ENCODE measurements at places on chromosomes 4 and X. TPM values are rescaled to one million over a fixed set of nuclear protein-coding genes. Genes with fewer than 3 reads are reported as not detected.

GRCh38 chr4:28548136-28548535 lies 1687.5 kb downstream of the STIM2 start:
- no peak overlapping the region for H3K4me3 ChIP-seq
- no peak for DNase-seq
- H3K27me3 ChIP-seq: no peaks in the 10 kb centered on the region
- no peaks in the 10 kb centered on the region for H3K36me3 ChIP-seq
- no peaks in the 10 kb centered on the region for H3K4me1 ChIP-seq

DNA sequence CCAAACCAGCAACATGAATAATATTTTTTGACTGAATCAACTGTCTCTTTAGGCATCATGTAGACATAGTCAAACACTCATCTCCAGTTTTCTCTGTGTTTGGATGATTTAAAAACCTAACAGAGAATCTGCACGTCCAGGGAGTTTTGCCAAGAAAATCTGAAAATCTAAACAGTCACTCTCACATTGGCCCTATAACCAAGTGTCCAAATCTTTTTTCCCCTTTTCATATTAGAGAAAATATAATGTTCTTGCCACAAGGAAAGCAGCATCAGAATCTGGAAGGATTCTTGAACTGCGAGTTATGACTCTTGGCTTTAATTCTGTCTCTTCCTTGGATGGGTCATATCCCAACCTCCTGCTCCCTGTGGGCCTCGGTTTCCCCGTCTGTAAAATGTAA lies 8.8 kb upstream of the CHRDL1 start:
- no peak overlapping the region for H3K4me3 ChIP-seq
- no peaks in the 10 kb centered on the region for H3K4me1 ChIP-seq
- H3K27me3 ChIP-seq: no peaks in the 10 kb centered on the region
- H3K36me3 ChIP-seq: no peaks in the 10 kb centered on the region
- no peak overlapping the region for H3K27ac ChIP-seq
- no peak for DNase-seq

- H3K36me3 ChIP-seq: no peaks in the 10 kb centered on the region
- H3K27ac ChIP-seq: no peak overlapping the region
- H3K4me1 ChIP-seq: peaks cover 8% of the 10 kb centered on the region
- H3K4me3 ChIP-seq: no peak overlapping the region
- no peak for DNase-seq
Measured at GRCh38 chr4:78747475-78747922, 28.7 kb upstream of the BMP2K start.

- H3K36me3 ChIP-seq: no peaks in the 10 kb centered on the region
- H3K4me3 ChIP-seq: no peak overlapping the region
- no peak overlapping the region for H3K27ac ChIP-seq
- no peaks in the 10 kb centered on the region for H3K27me3 ChIP-seq
- no peak for DNase-seq
Measured at GRCh38 chr4:138406876-138407275, 164.7 kb upstream of the SLC7A11 start.

GRCh38 chrX:16711893-16712547 lies 449 bp downstream of the CTPS2 start:
- peak overlapping the region; percentile 80 for H3K27ac ChIP-seq
- no peaks in the 10 kb centered on the region for H3K27me3 ChIP-seq
- H3K36me3 ChIP-seq: no peaks in the 10 kb centered on the region
- peak; percentile 83 for DNase-seq

GRCh38 chr4:138414202-138414601 lies 172.1 kb upstream of the SLC7A11 start:
- no peak overlapping the region for H3K4me3 ChIP-seq
- H3K4me1 ChIP-seq: peaks cover 4% of the 10 kb centered on the region
- H3K27me3 ChIP-seq: no peaks in the 10 kb centered on the region

GRCh38 chr4:170374770-170375169 lies 285.0 kb upstream of the AADAT start:
- no peak for DNase-seq
- no peaks in the 10 kb centered on the region for H3K36me3 ChIP-seq
- H3K4me1 ChIP-seq: no peaks in the 10 kb centered on the region
- H3K4me3 ChIP-seq: no peak overlapping the region
- H3K27me3 ChIP-seq: no peaks in the 10 kb centered on the region

DNA sequence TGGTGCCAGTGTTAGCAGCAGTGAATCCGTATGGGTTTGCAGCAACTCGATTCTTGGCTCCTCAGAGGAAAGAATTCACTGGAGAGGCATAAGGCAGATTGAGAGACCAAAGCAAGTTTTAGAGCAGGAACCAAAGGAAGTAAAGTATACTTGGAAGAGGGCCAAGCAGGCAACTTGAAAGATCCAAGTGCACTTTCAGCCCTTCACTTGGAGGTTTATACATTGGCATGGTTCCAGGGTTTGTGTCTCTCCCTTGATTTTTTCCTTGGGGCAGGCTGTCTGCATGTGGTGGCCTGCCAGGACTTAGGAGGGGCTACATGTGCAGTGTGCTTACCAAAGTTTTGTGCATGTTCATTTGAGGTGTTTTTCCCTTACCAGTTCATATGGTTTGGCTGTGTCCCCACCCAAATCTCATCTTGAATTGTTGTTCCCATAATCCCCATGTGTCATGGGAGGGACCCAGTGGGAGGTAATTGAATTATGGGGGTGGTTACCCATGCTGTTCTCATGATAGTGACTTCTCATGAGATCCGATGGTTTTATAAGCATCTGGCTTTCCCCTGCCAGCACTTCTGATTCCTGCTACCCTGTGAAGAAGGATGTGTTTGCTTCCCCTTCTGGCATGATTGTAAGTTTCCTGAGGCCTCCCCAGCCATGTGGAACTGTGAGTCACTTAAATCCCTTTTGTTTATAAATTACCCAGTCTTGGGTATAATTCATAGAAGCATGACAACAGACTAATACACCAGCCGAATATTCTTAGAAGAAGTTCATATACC lies 86.2 kb upstream of the TSPAN5 start:
- no peaks in the 10 kb centered on the region for H3K36me3 ChIP-seq
- no peaks in the 10 kb centered on the region for H3K27me3 ChIP-seq
- H3K27ac ChIP-seq: no peak overlapping the region
- no peaks in the 10 kb centered on the region for H3K4me1 ChIP-seq

- no peaks in the 10 kb centered on the region for H3K4me1 ChIP-seq
- no peaks in the 10 kb centered on the region for H3K36me3 ChIP-seq
- H3K27me3 ChIP-seq: no peaks in the 10 kb centered on the region
- no peak overlapping the region for H3K4me3 ChIP-seq
Measured at GRCh38 chr4:168527560-168527959, 30.7 kb downstream of the PALLD start.

DNA sequence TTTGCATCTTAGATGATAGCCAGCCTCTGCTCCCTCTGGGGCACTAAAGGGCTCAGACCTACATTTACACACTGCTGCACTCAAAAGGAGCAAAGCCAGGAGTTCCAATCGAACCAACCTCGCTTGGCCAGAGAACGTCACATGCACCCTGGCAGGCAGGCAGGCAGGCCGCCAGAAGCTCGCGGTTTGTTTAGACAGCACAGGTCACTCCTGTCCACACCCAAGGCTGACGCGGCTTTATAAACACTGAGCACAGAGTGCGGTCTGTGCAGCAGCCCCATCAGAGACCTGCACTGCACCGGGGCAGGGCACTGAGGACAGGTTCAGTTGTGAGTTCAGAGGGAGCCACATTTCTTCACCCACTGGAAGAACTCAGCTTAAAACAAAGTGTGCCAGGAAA lies 143.9 kb downstream of the BCOR start:
- H3K4me3 ChIP-seq: no peak overlapping the region
- H3K4me1 ChIP-seq: peaks cover 20% of the 10 kb centered on the region
- H3K27ac ChIP-seq: no peak overlapping the region
- no peaks in the 10 kb centered on the region for H3K36me3 ChIP-seq

DNA sequence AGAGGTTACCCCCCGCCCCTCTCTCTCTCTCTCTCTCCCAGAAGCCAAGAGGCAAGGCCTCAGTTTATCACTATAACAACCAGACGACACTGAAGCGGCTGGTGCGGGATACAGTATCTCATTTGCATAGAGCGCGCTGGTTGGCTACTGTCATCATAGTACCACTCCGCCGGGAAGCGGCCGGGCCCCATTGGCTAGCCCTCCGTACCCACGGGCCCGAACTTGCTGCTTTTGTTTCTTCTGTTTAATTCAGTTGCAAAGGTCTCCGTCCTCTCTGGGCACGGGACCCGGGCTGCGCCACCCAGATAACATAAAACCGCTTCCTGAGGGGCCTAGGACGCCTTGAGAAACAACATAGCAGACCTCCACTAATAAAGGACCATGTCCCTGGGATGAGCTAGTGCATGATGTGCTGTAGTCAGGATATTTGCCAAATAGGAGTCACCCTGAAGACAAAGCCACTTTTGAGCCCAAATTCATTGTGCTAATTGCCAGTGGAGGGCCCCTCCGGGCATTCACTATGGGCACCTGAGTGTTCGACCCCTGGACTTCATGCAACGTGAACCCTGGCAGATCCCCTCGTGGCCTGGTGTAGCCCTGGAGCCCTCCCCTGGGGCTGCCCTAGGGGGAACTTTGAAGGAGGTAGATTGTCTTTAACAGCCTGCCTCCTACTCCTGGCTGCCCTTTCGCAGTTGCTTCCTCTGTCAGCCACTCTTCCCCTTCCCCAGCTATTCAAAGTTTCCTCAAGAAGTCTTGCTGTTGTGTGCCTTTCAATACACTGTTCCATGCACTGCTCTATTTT lies at the start of gene PCYT1B:
Gene PCYT1B (minus strand): TSS at position 91 of the 802 bp plus-strand sequence. CDS start 242 bp downstream, outside the sequence.
- no peaks in the 10 kb centered on the region for H3K27me3 ChIP-seq
- no peaks in the 10 kb centered on the region for H3K36me3 ChIP-seq
- H3K4me1 ChIP-seq: no peaks in the 10 kb centered on the region
- no peak within 1 kb of the TSS for H3K27ac ChIP-seq
- peak; percentile 83 for DNase-seq

GRCh38 chrX:129930941-129931410 lies 25.0 kb downstream of the UTP14A start:
- H3K27me3 ChIP-seq: no peaks in the 10 kb centered on the region
- H3K4me3 ChIP-seq: peak overlapping the region; percentile 63
- H3K36me3 ChIP-seq: no peaks in the 10 kb centered on the region
- H3K4me1 ChIP-seq: no peaks in the 10 kb centered on the region
- peak overlapping the region; percentile 96 for H3K27ac ChIP-seq

- no peak overlapping the region for H3K27ac ChIP-seq
- no peak overlapping the region for H3K4me3 ChIP-seq
- no peaks in the 10 kb centered on the region for H3K4me1 ChIP-seq
- no peaks in the 10 kb centered on the region for H3K36me3 ChIP-seq
Measured at GRCh38 chr4:83364312-83364711, 29.7 kb upstream of the HPSE start.

DNA sequence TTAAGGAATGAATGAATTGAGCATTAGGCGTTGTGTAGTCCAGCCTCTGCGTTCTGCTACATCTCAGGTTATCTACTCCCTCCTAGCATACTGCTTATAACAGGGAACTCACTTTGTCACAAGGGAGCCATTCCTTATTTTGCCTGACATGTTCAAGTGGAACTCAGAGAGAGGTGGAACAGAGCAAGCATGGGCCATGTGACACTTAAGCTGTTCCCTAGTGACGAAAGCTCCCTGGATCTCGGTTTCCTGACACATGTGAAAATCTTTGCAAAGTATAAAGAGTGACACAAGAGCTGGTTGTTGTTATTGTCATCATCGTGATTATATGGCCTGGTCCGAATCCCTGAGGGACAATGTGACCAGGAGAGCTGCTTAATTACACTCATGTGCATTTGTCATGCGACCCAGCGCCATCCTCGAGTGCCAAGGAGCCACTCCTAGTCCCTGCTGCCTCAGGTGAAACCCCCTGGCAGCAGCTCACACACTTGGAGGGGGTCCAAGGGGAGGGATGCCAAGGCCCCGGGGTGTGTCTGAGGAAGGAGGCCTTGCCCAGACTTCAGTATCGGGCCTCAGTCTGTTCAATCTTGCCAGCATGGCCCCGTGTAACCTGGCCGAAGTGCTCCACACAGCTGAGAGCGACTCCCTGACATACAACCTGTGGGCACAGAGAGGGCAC lies 98.5 kb upstream of the MAP3K15 start:
- no peaks in the 10 kb centered on the region for H3K36me3 ChIP-seq
- no peak overlapping the region for H3K27ac ChIP-seq
- no peak overlapping the region for H3K4me3 ChIP-seq
- H3K27me3 ChIP-seq: no peaks in the 10 kb centered on the region
- no peak for DNase-seq

GRCh38 chr4:111991797-111992196 lies 153.5 kb upstream of the FAM241A start:
- H3K4me3 ChIP-seq: no peak overlapping the region
- peak; percentile 22 for DNase-seq
- H3K27ac ChIP-seq: no peak overlapping the region
- H3K36me3 ChIP-seq: no peaks in the 10 kb centered on the region
- no peaks in the 10 kb centered on the region for H3K27me3 ChIP-seq

DNA sequence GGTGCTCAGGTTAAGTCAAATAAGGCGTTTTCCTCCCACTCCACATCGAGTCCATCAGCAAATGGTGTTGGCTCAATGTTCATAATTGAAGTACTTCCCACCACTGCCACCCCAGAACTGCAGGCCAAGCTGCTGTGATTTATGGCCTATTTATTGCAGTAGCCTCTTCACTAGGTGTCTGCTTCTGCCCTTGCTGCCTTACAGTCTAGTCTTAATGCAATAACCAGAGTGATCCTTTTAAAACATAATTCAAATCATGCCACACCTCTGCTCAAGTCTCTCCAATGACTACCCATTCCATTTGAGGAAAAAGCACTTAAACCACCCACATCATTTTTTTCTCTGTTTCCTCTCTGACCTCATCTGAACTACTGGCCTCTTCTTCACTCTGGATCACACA lies 220.3 kb downstream of the KCNIP4 start:
- no peaks in the 10 kb centered on the region for H3K4me1 ChIP-seq
- DNase-seq: no peak
- no peak overlapping the region for H3K4me3 ChIP-seq
- no peaks in the 10 kb centered on the region for H3K27me3 ChIP-seq
- H3K27ac ChIP-seq: no peak overlapping the region
- H3K36me3 ChIP-seq: no peaks in the 10 kb centered on the region

- H3K4me1 ChIP-seq: peaks cover 25% of the 10 kb centered on the region
- H3K36me3 ChIP-seq: no peaks in the 10 kb centered on the region
- H3K27ac ChIP-seq: peak overlapping the region; percentile 88
- H3K27me3 ChIP-seq: no peaks in the 10 kb centered on the region
- peak; percentile 97 for DNase-seq
Measured at GRCh38 chr4:88823058-88823919, 125.7 kb upstream of the NAP1L5 start.

DNA sequence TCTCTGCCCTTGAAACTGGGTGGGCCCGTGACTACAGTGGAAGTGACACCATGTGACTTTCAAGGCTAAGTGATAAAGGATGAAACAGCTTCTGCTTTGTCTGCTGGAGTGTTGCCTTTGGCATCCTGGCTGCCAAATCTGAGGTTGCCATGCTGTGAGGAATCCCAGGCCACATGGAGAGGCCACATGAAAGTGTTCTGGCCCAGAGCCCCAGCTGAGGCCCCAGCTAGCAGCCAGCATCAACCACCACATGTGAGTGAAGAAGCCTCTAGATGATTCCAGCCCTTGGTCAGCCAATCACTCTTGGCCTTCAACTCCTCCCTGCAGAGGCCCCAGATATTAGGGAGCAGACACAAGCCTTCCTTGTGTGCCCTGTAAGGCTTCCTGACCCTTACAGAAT lies 94.4 kb upstream of the BCOR start:
- no peak for DNase-seq
- no peaks in the 10 kb centered on the region for H3K27me3 ChIP-seq
- no peak overlapping the region for H3K4me3 ChIP-seq

TAF7L gene
- not detected for total RNA-seq

AFM gene
- not detected for total RNA-seq

RBMXL3 gene
- total RNA-seq: not detected

SPANXA1 gene
- not detected for total RNA-seq

BCAP31 gene
- 113 TPM for total RNA-seq

All from upper lobe of left lung (tissue), 6 donors.